ENCODE measurements at places on chromosomes 11 and 22. TPM values are rescaled to one million over a fixed set of nuclear protein-coding genes. Genes with fewer than 3 reads are reported as not detected.

DNA sequence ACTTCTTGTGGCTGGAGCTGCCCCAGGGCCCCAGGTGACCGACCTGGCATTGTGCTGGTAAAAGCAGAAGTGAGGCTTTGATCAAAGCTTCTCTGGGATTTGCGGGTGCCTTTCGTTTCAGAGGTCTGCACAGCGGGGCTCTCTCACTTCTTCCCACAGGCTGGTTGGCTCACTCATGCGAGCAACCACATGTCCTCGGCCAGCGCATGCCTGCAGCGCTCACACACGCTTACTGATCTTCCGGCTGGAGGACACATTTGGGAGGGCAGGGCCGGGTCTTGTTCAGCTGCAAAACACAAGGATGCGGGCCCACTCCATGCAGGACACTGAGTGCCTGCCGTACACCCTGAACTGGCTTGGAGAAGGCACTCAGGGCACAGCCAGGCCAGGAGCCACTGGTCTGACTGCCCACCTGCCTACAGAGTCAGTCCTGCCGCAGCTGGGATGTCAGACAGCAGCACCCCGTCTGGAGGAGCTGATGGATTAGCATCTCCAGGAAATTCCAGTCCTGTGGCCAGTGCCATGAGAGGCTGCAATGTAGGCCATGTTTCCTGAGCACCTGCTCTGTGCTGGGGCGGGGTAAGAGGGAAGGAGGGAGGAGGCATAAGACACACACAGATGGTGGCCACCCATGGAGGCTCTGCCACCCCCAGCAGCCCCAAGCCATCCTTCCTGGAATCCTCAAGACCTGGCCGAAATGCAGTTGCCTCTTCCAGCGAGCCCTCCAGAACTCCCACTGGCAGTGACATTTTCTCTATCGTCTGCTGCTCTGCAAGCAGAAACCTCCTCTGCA is 1383.2 kb downstream of the BRD1 start:
- H3K36me3 ChIP-seq: no peaks in the 10 kb centered on the region
- no peak overlapping the region for H3K4me3 ChIP-seq
- no peaks in the 10 kb centered on the region for H3K27me3 ChIP-seq
- H3K27ac ChIP-seq: no peak overlapping the region

DNA sequence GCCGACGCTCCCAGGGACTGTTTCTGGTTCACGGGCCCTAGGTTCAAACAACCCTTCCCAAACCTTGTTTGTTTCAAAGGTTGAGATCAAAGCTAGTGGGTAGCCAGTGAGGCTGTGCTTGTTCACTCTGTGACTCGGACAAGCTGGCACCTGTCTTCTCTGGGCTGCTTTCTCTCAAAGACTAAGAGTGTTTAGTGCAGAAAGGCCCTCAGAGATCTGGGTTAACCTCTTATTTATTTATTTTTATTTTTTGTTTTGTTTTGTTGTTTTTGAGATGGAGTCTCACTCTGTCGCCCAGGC is 13.0 kb upstream of the MALAT1 start:
- H3K36me3 ChIP-seq: no peaks in the 10 kb centered on the region
- DNase-seq: no peak
- peak overlapping the region; percentile 98 for H3K27ac ChIP-seq
- H3K4me3 ChIP-seq: no peak overlapping the region
- no peaks in the 10 kb centered on the region for H3K27me3 ChIP-seq

- no peak overlapping the region for H3K27ac ChIP-seq
- no peak overlapping the region for H3K4me3 ChIP-seq
- H3K36me3 ChIP-seq: no peaks in the 10 kb centered on the region
- H3K27me3 ChIP-seq: no peaks in the 10 kb centered on the region
- peaks cover 8% of the 10 kb centered on the region for H3K4me1 ChIP-seq
- DNase-seq: no peak
Measured at GRCh38 chr11:221998-222789, 13.9 kb downstream of the SIRT3 start.

- no peaks in the 10 kb centered on the region for H3K4me1 ChIP-seq
- no peaks in the 10 kb centered on the region for H3K27me3 ChIP-seq
- H3K4me3 ChIP-seq: no peak overlapping the region
- no peak for DNase-seq
- no peak overlapping the region for H3K27ac ChIP-seq
Measured at GRCh38 chr11:35298369-35298768, 121.0 kb downstream of the SLC1A2 start.

- H3K4me1 ChIP-seq: peaks cover 1% of the 10 kb centered on the region
- H3K4me3 ChIP-seq: no peak overlapping the region
- peaks cover 44% of the 10 kb centered on the region for H3K36me3 ChIP-seq
- H3K27ac ChIP-seq: no peak overlapping the region
Measured at GRCh38 chr11:93668171-93668570, 6.7 kb downstream of the CEP295 start.

DNA sequence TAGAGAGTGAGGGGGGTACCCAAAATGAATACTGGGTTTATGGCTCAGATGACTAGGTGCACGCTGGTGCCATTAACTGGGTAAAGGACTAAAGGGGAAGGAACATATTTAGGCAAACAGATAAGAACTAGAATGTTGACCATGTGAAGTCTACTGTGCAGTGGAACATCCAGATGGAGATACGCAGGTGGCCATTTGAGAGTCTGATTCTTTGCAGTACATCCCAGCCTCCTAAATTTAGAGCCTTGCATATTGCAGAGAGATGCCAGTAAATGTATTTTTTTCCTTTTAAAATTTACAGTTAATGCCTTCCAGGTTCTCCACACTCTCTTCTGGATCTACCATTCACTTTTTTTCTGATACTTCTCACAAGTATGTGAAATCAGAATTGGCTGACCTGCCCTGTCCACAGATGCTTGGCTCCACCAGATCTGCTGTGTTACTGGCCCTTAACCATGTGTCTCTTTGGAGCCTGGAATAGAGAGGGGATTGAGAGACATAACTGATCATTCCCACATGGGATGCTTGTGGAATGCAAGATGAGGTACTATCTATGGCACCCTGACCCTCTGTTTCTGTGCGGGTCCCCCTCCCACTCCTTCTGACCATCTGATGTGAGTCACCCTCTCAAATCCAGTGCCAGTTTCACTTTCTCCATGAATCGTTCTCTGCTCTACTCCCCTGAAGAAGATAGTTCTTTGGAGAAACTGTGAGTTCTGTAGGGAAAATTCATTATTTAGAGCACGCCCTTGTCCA is 77.0 kb upstream of the NCAM1 start:
- H3K27ac ChIP-seq: no peak overlapping the region
- H3K36me3 ChIP-seq: no peaks in the 10 kb centered on the region
- H3K4me1 ChIP-seq: no peaks in the 10 kb centered on the region
- H3K27me3 ChIP-seq: peaks cover 11% of the 10 kb centered on the region
- DNase-seq: no peak

- H3K27me3 ChIP-seq: peaks cover 38% of the 10 kb centered on the region
- H3K27ac ChIP-seq: no peak overlapping the region
- H3K36me3 ChIP-seq: no peaks in the 10 kb centered on the region
- DNase-seq: peak; percentile 48
- no peak overlapping the region for H3K4me3 ChIP-seq
- no peaks in the 10 kb centered on the region for H3K4me1 ChIP-seq
Measured at GRCh38 chr11:75214411-75214821, 26.2 kb upstream of the TPBGL start.

DNA sequence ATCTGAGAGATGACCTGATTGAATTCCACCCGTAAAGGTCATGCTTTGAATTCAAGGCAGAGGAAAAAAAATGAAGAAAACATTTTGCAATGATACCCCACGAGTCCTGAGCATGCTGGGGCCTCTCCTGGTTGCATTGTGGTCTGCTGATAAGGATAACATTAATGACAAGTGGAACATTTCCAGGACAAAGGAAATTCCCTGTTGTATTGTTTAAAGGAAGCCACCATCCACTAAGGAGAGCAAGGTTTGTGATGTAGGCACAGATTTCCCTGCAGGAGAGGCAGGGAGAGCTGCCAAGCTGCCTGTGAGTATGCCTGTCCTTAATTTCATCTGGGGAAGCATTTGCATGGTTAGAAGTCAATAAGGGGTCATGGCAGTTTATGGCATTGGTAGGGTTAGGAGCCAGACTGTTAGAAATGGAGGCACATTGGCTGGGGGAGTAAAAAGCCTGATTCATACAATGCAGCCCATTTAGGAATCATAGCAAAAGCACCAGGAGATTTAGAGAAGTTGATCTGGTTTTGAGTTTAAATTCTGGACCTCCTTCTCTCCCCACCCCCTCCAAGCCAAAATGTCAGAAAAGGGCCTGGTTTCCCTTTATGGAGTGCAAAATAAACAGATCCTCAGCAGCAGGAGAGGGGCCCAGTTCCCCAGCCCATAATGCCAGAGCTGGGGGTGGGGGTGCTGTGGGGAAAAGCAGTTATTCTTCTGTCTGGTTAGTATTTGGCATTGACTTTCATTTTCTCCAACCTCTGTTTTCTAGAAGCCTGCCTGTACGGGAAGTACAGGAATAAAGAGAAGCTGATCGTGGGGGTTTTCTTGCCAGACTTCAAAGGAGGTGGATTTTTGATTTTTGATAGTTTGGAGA is 22.1 kb downstream of the FLI1 start:
- no peaks in the 10 kb centered on the region for H3K36me3 ChIP-seq
- DNase-seq: no peak
- H3K27me3 ChIP-seq: peaks cover 32% of the 10 kb centered on the region
- H3K27ac ChIP-seq: no peak overlapping the region

- H3K27me3 ChIP-seq: no peaks in the 10 kb centered on the region
- no peak overlapping the region for H3K4me3 ChIP-seq
- DNase-seq: no peak
Measured at GRCh38 chr11:12822392-12823022, 148.3 kb downstream of the TEAD1 start.

DNA sequence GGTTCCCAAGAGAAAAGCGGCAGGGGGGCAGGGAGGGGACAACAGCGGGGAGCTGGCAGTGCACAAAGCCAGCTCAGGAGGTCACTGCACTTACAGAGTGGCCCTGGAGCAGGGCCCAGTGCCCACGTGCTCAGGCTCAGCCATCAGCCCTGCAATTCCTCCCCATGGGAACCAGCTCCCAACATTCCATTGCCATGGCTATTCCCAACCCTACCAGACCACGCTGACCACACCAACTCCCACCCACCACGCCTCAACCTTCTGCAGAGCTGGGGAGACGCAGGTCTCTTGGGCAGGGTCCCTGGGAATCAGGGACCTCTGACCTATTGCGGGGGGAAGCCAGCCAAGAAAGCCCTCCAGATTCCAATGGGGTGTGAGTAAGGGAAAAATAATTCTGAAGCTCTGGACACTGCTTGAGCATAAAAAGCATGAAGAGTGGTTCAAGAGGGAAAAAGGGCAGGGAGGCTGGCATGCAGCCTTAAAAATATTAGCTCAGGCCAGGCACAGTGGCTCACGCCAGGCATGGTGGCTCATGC is 38.3 kb upstream of the TFIP11 start:
- H3K36me3 ChIP-seq: no peaks in the 10 kb centered on the region
- H3K4me3 ChIP-seq: no peak overlapping the region
- no peak for DNase-seq
- H3K27ac ChIP-seq: 0 out of 2 replicates have a peak overlapping the region, but pooled peaks have one; percentile 14
- H3K27me3 ChIP-seq: no peaks in the 10 kb centered on the region

DNA sequence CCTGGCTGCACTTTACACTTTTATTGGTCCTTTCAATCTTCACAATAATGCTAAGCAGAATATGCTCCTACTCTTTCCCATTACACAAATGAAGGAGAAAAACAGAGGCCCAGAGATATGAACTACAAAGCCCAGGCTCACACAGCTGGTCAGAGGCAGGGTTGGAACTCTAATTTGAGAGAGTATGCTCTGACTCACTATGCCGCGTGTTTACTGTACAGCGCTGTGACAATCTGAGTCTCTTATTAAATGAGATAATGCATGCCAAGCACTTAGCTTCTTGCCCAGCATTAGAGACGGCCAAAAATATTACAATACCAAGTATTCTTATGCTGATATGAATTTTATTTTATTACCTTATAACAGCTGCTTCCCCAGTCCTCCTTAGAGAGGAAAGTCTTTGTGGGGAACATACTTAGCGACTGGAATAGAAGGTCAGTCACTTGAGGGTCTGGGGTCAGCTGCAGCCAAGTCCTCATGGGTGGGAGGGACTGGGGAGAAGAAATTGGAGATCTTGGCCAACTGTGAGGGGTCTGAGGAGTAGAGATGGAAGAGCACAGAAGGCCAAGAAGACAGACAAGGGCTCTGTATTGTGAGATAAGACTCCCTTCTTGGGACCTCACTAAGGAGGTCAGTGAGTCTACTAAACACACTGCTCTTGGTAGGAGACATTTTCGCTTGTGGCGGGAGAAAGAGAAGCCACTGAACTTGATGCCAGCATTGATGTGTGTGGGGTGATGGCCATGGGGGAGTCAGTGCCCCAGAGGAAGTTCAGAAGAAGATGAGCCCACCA is 150.8 kb upstream of the TIMP3 start:
- no peak overlapping the region for H3K4me3 ChIP-seq
- no peak for DNase-seq
- H3K27me3 ChIP-seq: peaks cover under 1% of the 10 kb centered on the region
- no peaks in the 10 kb centered on the region for H3K4me1 ChIP-seq

DNA sequence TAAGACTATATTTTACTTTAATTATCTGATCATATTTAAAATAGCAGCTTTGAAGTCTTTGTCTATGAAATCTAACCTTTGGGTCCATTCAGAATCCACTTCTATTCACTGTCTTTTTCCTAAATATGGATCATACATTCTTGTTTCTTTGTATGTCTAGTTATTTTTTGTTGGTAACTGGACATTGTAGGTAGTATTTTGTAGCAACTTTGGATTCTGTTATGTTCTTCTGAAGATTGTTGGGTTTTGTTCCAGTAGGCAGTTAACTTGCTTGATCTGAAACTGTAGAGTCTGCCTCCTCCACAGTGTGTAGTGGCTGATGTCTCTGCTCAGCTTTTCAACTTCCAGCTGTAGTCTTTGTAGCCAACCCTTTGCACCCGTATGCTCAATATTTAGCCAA is 37.5 kb upstream of the GAL start:
- no peak overlapping the region for H3K4me3 ChIP-seq
- no peaks in the 10 kb centered on the region for H3K36me3 ChIP-seq
- no peak for DNase-seq
- H3K27ac ChIP-seq: no peak overlapping the region

- H3K4me3 ChIP-seq: no peak overlapping the region
- H3K36me3 ChIP-seq: no peaks in the 10 kb centered on the region
- no peak overlapping the region for H3K27ac ChIP-seq
- no peaks in the 10 kb centered on the region for H3K27me3 ChIP-seq
- H3K4me1 ChIP-seq: no peaks in the 10 kb centered on the region
Measured at GRCh38 chr11:43250309-43250708, 61.5 kb upstream of the API5 start.

- DNase-seq: no peak
- no peak overlapping the region for H3K4me3 ChIP-seq
- H3K27ac ChIP-seq: no peak overlapping the region
- no peaks in the 10 kb centered on the region for H3K36me3 ChIP-seq
Measured at GRCh38 chr11:10209326-10209725, 84.7 kb downstream of the SBF2 start.

The PIH1D2 gene
- 1.6 TPM for total RNA-seq

The MS4A4E gene
- not detected for total RNA-seq

The TMEM123 gene
- 217 TPM for total RNA-seq

The EFCAB6 gene
- 0.52 TPM for total RNA-seq

The CREB3L1 gene
- 0.37 TPM for total RNA-seq

The PKDREJ gene
- total RNA-seq: not detected
